ENCODE measurements at places on chromosomes 5 and 9.

DNA sequence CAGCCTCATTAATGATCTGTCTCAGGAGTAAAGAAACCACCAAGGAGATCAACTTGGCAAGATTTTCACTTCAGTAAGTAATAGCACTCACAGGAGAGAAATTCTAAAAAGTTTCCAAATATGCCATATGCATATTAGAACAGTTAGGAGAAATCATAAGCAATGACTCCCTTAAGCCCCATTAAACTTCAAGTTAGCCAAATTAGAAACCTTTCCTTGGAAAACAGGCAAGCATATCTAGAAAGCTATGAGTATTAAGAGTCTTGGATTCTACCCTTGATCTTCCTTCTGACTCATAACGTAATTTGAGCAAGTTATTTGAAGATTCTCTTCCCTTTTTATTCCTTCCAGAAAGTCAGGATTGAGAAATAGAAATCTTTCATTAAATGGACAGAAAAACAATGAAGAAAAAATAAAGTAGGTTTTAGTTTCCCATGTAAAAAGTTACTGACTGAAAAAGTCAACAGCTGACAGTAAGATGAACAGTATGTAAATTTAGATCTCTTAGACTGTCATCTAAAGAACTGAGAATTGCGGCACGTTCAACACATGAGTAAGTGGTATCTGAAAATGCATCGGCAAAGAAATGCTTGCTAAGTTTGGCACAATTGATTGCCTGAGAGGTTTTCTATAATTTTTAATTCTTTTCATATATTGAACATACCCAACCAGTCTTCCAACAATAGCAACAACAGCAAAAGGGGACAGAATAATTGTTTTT is 565.7 kb upstream of the FTMT start:
- no peak for DNase-seq

- DNase-seq, result no peak
Observed at GRCh38 chr5:31396611-31397295, 135.1 kb downstream of the DROSHA start.

DNA sequence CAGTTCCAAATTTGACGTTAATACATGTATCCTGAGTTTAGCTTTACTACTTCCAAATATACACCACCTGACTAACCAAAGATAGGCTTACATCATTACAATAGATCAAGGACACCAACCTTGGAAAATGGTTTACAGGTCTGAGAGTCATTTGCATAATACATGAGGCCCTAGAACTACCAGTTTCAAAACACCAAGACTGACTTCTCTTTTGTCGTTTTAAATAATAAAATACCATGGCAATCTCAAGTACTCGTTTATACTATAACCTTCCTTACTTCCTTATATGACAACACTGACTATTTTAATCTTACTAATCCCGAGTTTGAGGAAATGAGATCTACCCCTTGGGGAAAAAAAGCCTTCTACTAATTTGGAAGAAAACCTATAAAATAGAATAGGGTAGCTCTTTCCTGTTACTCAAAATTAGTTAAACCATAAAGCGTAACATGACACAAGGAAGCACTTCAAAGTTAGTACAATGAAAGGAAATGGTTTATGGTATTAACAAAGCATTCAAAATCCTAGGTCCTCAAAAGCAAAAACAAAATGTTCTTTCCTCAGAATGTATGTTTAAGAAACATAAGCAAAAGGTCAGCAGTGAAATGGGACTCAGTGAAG is 42.1 kb downstream of the UBQLN1 start:
- DNase-seq, result no peak

GRCh38 chr5:179619776-179620175 is 3.7 kb downstream of the HNRNPH1 start:
- DNase-seq, result peak; percentile 49

GRCh38 chr5:32991421-32991815 is 280.3 kb downstream of the NPR3 start:
- DNase-seq, result no peak

All from EH (cell line).